Stimulated activated CD8-positive, alpha-beta memory T cell treated with anti-CD3 and anti-CD28 coated beads, Interleukin-4, amount 100 ng/mL, for 1 hour (primary cell): ENCODE measurements at places on chromosomes 2 and 18.

- DNase-seq = no peak
Observed at GRCh38 chr18:48819781-48820482, 130.8 kb downstream of the SMAD7 start.

DNA sequence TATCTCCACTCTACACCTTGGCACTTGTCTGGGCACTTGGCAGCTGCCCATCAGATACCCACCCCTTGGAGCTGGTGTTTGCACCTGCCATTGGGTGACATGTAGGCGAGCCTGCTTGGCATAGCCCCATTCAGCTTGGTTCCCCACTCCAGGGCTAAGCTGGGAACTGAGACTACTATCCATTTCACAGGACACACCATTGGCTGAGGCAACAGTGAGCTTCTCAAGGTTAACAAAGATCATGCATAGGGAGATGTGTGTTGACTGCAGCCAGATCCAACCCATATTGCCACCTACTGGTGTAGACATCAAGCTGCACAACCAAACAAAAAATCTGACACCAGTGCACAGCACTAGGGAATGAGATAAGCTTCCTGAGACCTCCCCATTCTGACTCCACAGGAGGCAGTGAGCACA, 1389.8 kb upstream of the TMEFF2 start:
- DNase-seq = no peak

DNA sequence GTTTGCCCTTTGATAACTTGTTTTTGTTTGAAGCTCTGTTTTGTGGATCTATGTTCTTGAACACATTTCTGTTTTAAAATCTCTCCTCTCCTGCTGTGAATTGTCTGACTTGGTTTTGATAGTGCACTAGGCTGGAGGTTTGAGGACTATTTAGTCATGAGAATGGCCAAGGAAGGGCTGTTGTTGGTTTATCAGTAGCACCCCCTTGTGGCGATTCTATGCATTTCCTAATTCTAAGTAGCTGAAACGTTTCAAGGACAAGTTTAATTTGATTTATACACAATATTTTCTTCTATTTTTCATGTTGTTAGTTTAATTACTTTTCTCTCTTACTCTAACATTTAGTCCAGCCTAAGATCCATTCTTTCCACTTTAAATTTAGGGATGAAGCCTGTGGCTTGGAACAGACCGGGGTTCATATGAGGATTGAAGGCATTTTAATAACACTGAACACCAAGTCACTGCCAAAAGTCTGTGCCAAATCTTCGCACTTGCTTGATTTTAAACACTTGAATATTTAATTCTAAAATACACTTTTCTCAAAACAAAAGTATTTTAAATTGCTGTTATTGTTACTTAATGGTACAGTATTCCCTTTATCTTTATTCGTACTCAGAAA, 166.0 kb downstream of the SOCS6 start:
- peak; percentile 5 for DNase-seq

- DNase-seq = no peak
Observed at GRCh38 chr18:78576967-78577366, 402.7 kb upstream of the SALL3 start.
